ENCODE measurements at places on chromosomes 6 and 20.

DNA sequence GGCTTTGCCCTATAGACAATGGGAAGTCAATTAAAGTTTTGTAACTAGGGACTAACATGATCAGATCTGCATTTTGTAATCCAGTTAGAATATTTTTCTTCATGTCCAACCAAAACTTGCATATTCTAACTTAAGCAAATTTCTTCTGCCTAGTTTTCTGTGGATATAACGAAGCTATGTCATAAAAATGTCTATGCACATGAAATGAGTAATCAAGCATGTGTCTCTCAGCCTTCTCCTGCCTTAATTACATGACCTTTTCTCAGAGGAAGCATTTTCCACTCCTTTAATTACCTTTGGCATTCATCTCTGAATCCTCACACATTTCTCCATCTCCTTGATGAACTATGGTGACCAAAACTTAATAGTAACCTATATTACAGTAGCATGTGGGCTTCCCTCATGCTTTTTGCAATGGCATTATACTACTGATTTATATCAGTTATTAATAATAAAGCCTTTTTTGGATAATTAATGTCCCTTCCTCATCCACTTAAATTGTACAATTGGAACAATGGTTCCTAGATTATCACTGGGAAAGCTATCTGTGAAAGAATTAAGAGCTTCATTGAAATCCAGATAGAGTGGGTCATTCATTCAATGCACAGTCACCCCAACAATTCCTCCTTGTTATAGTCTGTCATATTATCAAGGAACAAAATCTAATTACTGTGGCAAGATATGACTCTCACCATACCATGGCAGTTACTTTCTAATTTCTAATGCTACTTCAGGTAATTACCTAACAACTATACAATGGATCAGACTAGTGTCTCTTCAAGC, 19.1 kb upstream of the FBXO9 start:
- DNase-seq = no peak

DNA sequence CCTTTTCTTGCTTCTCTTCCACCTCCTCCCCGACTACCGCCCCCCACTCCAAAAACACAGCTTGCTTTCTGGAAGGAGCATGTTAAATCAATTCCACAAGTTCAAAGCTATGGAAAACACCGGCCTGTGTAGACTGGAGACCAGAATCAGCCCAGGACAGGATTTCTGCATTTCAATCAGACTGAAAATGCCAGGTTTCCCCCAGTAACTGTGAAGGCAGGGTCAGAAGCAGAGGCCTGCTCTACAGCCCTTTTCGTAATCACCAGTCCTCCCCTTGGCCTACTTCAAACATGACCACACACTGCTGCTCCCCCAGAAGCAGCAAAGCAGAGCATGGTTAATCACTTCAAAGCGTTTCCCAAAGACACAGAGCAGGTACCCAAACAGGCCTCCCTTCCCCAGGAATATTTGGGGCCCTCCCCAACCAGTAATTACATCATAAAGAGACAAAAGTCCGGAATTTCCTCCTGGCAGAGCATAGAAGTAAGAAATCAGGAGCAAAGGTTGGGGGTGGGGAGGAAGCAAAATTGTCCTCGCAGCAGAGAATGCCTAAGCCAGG, 38.4 kb downstream of the ZMYND8 start:
- no peak for DNase-seq

GRCh38 chr6:166434336-166434735, 51.6 kb upstream of the MPC1 start:
- DNase-seq = no peak

GRCh38 chr6:8831366-8832152, 396.2 kb upstream of the SLC35B3 start:
- peak; percentile 52 for DNase-seq

- DNase-seq = no peak
Measured at GRCh38 chr6:85344996-85345395, 104.9 kb upstream of the NT5E start.

DNA sequence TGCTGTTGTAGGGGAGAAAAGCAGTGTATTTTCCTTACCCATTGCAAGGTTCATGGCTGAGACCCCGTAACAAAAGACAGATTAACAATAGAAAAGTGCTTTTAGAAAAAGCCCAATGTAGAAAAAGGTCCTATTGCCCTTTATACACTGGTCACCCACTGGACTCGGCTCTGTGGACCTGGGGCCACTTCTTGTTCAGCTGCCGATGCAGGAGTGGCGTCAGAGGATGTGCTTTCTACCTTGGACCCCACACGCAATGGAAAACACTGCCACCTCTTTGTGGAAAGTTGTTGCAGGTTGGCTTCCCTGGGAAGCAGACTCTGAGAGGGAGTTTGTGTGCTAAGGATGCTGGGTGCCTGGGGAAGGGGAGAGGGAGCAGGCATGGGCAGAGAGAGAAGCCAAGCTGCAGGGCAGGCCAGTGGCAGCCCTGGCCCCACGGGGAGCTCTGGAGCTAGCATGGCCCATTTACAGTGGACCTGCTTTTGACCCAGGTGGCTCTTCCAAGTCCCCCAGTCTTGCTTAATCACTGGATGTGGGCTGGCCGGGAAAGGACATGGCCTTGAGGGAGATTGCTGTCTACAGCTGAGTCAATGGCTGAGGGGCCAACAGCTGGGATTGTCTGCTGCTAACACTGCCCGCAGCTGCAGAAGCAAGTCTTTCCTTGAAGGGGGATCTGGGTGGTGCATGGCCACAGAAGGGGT, 142.9 kb downstream of the CDC5L start:
- no peak for DNase-seq

DNA sequence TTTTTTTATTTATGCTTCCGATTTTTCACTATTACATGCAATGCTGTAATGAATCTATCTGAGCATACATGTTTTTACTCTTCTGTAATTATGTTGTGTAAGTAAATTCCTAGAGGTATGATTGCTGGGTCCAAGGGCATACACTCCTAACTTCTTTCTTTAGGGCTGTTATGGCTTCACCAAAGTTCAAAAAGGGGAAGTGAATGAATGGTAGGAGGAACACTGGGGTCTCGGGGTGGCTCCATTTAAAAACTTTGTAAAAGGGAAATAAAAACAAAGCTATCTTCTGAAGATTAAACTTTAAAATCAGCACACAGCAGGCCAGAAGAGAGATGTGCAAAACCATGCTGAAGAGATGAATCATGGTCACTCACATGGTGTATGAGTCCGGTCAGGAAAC, 289.1 kb upstream of the SUPT3H start:
- peak; percentile 45 for DNase-seq

DNA sequence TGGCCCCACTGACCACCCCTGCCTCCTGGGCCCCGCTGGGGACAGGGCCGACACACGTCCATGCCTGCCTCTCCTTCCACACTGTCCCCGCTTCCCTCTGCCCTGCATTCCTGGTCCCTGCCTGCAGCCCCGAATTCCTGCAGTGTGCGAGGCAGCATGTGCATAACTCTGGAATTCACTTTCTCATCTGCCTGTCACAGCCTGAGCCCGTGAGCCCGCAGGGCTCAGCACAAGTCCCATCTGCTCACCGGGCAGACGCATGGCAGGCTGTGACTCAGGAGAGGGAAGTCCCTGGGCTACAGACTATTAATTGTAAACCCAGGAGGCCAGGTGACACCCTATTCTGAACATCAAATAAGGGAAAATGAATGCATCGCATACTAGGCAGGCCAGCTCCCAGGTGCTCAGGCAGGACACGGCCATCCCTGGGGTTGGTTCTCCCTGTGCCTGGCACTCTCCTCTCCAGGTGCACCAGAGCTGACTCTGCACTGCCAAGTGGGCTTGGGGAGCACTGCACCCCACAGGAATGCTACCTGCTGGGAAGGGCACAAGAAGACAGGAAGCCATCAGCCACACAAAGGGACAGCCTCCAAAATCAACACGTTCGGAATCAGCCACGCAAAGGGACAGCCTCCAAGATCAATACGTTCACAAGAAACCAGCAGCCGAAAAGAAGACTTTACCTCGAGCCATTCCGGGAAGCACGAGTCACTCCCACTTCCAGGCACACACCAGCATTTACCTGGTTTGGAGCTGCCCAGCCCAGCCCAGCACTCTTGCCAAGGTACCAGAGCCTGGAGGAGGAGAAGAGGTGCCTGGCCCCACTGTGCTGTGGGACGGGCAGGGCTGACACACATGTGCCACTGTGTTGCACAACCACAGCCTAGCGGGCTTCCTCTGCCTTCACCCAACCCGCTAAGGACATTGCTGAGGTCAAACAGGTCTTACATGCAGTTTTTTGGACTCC, 65.9 kb downstream of the DLL1 start:
- peak; percentile 40 for DNase-seq

DNA sequence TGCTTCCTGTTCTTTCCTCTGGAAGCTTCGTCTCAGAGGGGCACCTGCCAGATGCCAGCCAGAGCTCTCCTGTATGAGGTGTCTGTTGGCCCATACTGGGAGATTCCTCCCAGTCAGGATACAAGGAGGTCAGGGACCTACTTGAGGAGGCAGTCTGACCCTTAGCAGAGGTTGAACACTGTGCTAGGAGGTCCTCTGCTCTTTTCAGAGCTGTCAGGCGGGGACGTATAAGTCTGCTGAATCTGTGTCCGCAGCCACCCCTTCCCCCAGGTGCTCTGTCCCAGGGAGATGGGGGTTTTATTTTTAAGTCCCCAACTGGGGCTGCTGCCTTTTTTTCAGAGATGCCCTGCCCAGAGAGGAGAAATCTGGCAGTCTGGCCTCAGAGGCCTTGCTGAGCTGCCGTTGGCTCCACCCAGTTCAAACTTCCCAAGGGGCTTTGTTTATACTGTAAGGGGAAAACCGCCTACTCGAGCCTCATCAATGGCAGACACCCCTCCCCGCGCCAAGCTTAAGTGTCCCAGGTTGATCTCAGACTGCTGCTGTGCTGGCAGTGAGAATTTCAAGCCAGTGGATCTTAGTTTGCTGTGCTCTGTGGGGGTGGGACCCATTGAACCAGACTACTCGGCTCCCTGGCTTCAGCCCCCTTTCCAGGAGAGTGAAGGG, 326.7 kb downstream of the BCKDHB start:
- no peak for DNase-seq

GRCh38 chr6:74369556-74369993, 673.6 kb downstream of the CD109 start:
- no peak for DNase-seq

DNA sequence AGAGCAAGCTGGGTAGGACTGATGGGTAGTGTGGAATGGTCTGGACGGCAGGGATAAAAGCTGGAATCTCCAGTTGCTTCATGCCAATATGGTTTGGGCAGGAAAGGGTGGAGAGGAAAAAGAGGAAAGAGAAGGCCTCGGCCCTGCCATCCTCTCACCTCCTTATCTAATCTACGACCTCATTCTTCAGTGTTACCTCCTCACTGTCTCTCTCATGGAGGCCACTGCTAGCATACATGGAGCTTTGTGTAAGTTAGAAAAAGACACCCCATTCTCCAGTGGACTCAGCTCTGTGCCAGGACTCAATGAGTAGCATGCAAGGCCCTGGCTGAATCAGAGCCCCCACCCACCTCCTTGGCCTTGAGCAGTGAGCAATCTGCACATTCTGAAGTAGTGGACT, 6.1 kb upstream of the ARID1B start:
- DNase-seq = no peak

DNA sequence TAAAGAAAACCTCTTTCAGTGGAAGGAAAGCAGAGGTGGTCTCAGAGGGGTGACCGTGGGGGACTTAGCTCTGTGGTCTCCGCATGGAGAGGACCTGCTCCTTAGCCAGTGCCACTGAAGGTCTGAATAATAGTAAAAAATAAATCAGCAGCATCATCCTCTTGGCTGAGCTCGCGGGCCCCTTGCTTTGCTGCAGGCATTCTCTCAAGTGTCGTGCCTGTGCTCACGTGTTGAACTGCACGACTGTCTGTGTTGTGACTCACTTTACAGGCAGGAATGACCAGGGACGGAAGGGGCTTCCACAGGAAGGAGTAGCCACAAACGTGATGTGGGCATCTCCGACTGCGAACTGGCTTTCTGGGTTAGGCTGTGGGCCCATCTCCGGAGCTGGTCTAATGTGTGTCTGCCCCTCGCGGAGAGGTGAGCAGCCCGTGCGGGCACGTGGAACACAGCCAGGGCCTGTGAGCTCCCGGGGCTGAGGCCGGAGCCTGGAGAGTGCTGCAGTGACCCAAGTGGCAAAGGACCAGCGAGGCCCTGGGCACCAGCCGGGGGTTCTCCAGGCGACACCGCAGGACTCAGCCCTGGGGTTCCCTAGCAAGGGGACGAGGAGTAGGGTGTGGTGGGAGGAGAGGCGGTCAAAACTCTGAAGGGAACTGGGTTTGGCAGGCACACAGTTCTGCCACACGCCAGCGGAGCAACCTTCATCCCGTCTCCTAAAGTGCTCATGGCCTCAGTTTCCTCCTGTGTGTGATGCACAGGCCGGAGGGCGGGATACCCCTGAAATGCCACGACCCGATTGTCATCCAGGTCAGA, 89.2 kb downstream of the RAMACL start:
- no peak for DNase-seq

DNA sequence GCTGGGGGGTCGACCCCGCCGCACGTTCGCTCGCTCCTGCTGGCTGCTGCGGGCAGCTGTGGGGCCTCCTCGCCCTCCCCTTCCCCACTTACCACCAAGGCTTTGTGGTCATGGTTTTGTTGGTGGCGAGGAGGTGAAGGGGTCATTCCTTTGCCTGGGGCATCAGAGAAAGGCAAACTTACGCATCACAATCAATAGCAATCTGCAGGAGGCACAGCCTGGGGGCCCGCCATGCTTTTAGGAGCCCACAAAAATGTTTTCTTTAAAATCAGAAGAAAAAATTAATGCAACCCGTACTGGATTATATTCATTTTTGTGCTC, 137.0 kb downstream of the IMPG1 start:
- no peak for DNase-seq

GRCh38 chr6:124076336-124077048, 272.8 kb downstream of the NKAIN2 start:
- no peak for DNase-seq

GRCh38 chr6:1313384-1313766, 1.5 kb downstream of the FOXQ1 start:
- no peak for DNase-seq

- no peak for DNase-seq
Measured at GRCh38 chr6:15425947-15426346, 180.1 kb downstream of the JARID2 start.

DNA sequence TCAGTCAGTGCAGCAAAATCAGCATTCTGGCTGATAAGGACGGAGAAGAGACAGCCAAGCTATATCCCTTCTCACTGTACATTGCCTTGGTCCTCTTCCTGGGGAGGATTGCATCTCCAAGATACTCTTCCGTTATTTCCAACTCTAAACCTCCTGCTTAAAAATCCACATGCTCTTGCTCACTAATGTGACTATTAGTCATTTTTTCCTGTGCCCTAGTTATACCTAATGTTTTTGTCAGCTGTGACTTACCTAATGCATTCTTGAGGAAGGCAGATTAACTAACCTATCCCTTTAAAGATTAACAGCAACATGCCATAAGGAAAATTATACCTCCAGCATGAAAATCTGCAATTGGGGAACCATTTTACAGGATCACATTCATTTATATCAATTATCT, 317.6 kb downstream of the BTBD9 start:
- DNase-seq = no peak
